ENCODE measurements at places on chromosomes 11 and 22. TPM values are rescaled to one million over a fixed set of nuclear protein-coding genes. Genes with fewer than 3 reads are reported as not detected.

The CEND1 gene
- total RNA-seq, result 2.3 TPM

The WNT11 gene
- total RNA-seq, result 1.4 TPM

The UPK3A gene
- not detected for total RNA-seq

The CRYBA4 gene
- total RNA-seq, result not detected

The SESN3 gene
- 0.15 TPM for total RNA-seq

The OR8D2 gene
- total RNA-seq, result not detected

The ZC3H7B gene
- 18.6 TPM for total RNA-seq

The IGF2 gene
- 3.5 TPM for total RNA-seq

The SLC22A9 gene
- not detected for total RNA-seq

The LRRC56 gene
- 0.54 TPM for total RNA-seq

The MRGPRE gene
- not detected for total RNA-seq

The HIKESHI gene
- total RNA-seq, result 41.5 TPM

The ANKK1 gene
- total RNA-seq, result not detected

The EFCAB6 gene
- total RNA-seq, result 0.45 TPM

The FERMT3 gene
- total RNA-seq, result 0.74 TPM

The CDPF1 gene
- total RNA-seq, result 8.4 TPM

The CATSPERZ gene
- total RNA-seq, result 1.6 TPM

The RAB6A gene
- 68.4 TPM for total RNA-seq
